Posterior vena cava (tissue), 2 donors: ENCODE measurements at places on chromosomes 12 and 14.
A peak's percentile ranks its signal among the peaks of the same experiment; 100 is the strongest.

- no peak for DNase-seq
Measured at GRCh38 chr14:81247271-81247766, 26.6 kb upstream of the GTF2A1 start.

GRCh38 chr12:88559772-88560171, 20.5 kb downstream of the KITLG start:
- DNase-seq = no peak

DNA sequence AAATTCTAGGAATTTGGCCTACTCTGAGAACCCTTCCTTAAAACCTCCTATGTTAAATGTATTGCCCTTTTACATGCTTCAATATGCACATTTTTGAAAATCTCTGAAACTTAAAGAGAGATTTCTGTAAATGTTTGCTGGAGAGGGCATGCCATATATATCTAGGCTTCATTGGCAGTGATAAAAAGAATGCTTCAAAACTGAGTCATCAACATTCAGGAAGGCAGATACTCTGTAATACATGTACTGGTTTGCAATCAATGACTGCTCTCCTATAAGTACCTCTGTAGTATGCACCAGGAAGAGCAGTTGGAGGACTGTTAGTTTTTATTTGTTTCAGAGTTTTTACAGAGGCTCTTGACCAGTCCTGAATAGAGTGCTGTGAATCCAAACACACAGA, 739.9 kb downstream of the SLC16A7 start:
- no peak for DNase-seq

DNA sequence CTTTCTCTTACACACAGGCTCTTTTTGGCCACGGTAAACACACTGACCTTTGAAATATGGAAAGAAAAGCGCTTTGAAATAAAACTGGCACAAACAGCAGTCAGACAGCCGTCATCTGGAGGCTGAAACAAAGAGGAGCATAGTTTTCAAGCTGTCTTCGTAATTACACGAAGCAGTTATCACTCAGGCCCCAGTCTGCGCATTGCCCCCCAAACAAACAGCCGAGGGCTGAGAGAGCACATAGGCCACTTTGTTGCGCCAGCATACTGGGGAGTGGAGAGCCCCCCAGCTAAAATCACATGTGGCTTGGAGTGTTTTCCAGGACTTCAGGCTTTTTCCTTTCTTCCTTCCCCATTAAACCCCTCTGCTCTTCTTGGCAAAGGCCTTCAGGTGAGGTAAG, 142.9 kb upstream of the BTG1 start:
- no peak for DNase-seq

- no peak for DNase-seq
Measured at GRCh38 chr14:57961786-57962060, 95.8 kb upstream of the SLC35F4 start.

GRCh38 chr12:75374971-75375370, 15.9 kb upstream of the GLIPR1L2 start:
- DNase-seq = no peak

GRCh38 chr12:128637642-128638606, 185.8 kb downstream of the SLC15A4 start:
- no peak for DNase-seq

DNA sequence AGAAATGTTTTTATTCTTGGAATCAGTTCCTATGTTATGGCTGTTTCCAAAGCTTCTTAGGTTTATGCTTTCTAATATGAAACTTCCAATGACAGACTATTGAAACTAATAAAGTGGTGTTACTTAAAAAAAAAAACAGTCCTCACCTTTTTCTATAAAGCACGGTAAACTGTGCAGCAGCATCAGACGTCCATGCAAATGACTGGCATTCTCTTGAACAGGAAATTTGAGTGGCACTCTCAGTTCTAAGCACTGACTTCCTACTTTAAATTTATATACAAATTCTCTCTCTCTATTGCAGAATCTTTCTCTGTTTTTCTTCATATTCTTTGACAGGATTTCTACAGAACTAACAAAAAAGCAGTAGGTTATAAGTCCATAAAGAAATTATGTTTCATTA, 2.8 kb upstream of the RAD51AP1 start:
- no peak for DNase-seq

- no peak for DNase-seq
Measured at GRCh38 chr12:98901189-98901588, 256.1 kb downstream of the APAF1 start.

DNA sequence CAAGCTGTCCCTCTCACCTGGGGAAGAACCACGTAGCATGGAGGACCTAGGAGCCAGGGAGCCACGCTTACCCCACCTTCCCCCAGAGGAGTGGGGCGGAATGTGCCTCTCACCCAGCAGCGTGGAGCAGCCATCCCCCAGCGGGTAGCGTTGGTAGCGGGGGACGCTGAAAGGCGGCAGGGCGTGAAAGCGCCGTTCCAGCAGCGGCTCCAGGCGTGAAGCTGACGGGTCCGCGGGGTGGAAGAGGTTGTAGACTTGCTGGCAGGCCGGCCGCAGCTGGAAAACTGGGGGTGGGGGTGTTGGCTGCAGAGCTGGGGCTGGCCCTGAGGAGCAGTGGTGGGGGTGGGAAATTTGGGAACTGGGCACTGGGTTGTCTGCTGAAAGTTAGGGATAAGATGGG, 11.9 kb downstream of the ARL6IP4 start:
- no peak for DNase-seq

GRCh38 chr12:31228811-31229792, 96.8 kb downstream of the SINHCAF start:
- DNase-seq = peak; percentile 64

DNA sequence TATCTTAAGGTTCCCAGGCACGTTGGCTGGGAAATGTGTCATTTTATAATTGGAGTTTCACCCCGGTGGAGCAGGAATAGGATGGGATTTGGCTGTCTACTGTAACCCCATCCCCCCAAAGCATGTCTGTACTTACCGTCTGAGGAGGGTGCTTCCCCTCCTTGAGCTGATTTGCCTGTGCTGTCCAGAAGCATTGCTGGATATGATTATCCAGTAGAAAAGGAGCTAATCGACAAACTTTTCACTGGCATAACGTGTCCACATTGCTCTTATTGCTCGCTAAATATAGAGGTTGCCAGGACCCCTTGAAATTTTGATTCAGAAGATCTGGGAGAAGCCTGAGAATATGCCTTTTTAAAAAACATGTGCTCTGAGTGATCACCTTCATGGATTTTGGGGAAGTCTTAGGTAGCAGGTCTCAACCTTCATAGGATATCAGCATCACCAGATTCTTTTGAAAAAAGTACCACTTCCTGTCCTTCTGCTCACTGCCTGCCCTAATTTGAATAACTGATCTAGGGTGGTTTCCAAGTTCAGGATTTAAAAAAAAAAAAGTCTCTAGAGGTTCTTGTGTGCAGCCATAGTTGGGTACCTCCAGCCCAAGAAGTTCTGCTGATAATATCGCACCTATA, 80.4 kb upstream of the KCNA1 start:
- DNase-seq = no peak

DNA sequence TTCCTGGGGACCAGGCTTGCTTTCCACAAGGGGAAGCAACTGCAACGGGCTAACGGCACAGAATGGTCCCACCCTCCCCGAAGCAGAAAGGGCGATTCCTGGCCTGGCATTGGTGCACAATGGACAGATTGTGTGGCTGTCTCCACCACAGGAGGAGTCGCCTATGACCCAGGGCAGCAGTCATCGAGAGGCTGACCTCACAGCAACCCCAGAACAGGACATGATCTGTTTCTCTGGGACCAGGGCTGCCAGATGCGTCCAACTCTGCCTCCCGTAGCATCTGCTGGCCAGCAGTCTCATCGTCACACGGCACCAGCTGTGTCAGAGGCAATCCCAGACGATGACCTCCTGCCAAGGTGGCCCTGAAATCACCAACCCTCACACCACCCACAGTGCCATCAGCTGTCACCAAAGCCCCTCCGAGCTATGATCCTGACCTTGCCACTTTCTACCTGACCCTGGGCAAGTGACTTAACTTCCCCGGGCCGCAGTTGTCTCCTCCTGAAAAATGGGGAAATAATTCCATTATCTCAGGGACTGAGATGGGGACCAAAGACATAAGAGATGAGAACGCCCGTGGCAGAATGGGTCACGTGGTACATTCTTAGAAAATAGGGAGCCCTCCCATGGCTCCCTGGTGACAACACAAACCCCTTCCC, 86.7 kb downstream of the CHGA start:
- no peak for DNase-seq

GRCh38 chr12:108967869-108968540, 52.9 kb downstream of the SVOP start:
- DNase-seq = no peak

DNA sequence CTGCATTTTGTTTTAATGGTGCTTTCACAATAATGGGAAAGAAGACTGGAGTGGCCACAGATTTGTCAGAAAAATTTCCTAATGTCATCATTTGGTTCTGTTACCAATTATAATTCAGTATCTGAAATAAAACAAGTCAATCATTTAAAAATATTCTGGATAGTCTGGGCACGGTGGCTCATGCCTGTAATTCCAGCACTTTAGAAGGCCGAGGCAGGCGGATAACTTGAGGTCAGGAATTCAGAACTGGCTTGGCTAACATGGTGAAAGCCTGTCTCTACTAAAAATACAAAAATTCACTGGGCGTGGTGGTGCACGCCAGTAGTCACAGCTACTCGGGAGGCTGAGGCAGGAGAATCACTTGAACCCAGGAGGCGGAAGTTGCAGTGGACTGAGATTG, 4.0 kb upstream of the LIMA1 start:
- DNase-seq = no peak

DNA sequence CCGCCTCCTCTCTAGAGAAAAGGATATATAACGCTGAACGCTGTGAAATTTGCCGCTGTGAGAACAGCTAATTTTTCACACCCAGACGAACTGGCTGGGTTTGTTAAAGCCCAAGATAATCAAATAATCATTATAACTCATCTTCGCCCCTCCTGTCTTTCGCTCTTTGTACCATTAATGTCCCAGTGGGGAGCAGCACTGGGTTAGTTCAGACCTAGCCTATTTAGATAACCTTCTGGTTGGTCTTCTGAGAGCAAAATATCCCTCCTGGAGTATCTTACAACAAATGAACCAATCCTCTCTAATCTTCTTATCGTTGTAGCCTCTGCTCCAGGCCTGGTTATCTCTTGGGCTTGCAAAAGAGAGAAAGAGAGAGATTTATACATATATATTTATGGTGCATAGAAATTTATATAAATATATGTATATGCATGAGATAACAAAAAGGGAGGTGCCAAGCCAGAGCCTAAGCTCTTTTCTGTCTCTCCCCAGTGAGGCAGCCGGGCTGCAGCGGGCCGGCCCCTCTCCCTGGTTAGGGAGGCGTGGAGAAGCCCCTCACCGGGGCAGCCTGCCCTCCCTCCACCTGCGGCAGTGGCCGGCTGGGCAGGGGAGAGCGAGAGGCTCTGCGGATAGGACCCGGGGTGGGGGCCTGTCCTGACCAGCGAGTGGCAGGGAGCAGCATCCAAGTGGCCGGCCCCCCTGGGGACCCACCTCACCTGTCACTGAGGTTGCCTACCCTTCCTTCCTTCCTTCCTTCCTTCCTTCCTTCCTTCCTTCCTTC, 202.0 kb upstream of the LHX5 start:
- no peak for DNase-seq

- no peak for DNase-seq
Measured at GRCh38 chr12:52063082-52063924, 6.5 kb upstream of the ATG101 start.

GRCh38 chr12:20865873-20866272, 55.4 kb downstream of the SLCO1B3 start:
- DNase-seq = no peak

DNA sequence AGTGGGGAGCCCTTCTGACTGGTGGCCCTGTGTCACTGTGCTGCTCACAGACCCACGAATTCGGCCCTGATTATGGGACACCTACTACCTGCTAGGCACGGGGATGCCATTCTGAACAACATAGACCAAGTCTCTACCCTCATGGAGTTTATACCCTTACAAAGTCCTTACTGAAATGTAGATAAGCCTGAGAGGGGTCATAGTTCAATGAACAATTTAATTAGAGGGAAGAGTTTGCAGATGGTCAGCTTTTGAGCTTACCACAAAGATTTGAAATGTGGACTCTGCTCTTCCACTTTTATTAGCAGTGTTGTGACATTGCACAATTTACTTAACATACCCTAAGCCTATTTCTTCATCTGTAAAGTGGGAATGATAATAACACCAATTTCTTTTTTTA, 161.1 kb downstream of the MYRFL start:
- DNase-seq = no peak
